ENCODE measurements at places on chromosomes 11 and 22. TPM values are rescaled to one million over a fixed set of nuclear protein-coding genes. Genes with fewer than 3 reads are reported as not detected.

GRCh38 chr11:134596404-134596803, 184.4 kb upstream of the B3GAT1 start:
- no peak for DNase-seq

GRCh38 chr11:61173456-61173855, 12.2 kb upstream of the VPS37C start:
- no peak for DNase-seq

The GLB1L3 gene
- 7.3 TPM for total RNA-seq

The CEND1 gene
- not detected for total RNA-seq
